ENCODE measurements at places on chromosomes 7 and 10. TPM values are rescaled to one million over a fixed set of nuclear protein-coding genes. Genes with fewer than 3 reads are reported as not detected.

DNA sequence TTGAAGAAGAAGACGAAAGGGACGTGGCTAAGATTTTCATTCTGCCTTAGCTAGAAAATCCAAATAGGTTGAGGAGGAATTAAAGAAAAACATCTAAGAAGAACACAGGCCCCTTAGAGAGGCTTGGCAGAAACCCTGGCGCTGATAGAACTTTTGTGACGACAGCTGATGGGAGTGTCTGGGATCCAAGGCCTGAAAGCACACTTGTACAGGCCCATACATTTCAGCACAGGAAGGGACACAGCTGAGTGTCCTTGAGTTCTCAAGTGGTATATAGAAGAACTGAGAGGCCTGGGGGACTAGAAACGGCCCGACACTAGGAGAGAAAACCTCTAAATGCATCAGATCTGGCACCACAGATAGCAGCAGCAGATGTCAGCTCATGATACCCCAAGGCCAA lies 39.5 kb downstream of the PRPS1L1 start:
- no peak for DNase-seq

PRPS1L1 gene
- not detected for total RNA-seq

DNA sequence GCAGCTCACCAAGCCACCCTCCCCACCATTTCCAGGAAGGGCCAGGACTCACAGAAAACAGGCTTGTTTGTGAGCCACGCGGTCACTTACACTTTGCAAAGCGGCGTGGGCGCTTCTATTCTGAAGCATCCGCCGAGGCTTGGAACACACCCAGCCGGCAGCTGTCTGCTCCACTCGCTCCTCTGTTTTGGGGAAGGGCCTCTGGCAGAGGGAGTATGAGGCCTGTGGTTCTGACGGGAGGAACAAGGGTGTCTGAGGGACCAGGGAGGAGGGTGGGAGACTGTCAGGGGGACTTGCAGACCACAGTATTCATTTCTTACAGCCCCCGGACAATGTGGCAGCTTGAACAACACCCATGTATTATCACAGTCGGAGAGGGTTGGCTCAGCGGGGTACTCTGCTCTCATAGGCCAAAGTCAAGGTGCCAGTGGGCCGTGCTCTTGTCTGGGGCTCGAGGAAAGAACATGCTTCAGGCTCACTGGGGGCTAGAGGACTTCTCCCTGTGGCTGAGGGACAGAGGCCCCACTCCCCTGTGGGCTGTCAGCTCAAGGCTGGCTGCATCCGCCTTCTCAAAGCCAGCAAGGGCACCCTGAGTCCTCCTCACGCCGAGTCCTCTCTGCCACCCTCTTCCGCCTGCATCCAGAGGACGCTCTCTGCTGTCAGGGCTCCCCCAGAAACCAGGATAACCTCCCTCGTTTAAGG lies 60.4 kb upstream of the FAM20C start:
- DNase-seq = no peak

POLD2 gene
- total RNA-seq = 237 TPM

DNA sequence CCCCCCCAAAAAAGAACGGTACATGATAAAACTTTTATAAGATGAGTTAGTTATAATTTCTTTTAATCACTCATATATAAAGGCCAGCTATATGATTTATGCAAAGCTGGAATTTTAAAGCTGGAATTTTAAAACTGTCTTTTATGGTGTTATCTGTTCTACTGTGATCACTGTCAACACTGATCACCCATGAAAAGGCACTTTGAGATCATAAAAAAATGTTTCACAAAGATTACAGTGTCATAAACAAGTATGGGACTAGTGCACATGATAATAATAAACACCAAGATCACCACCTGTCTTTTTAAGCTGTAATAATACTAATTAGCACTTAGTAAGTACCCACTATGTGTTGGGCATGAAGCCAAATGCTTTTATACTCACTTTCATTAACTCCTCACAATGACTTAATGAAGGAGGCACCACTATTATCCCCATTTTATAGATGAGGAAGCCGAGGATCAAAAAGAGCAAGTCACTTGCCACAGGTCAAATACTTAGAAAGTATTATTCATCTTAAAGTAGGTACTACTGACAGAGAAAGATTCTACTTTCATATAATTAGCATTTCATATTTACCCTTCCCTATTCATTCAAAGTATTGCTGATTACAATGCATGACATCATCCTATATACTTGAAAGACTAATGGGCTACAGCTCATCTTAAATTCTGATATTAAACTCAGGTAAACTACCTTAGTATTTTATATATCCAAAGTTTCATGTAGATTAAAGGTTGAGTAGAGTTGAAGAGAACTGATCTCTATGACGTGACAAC lies 8.3 kb upstream of the RHOBTB1 start:
- DNase-seq = no peak

DNA sequence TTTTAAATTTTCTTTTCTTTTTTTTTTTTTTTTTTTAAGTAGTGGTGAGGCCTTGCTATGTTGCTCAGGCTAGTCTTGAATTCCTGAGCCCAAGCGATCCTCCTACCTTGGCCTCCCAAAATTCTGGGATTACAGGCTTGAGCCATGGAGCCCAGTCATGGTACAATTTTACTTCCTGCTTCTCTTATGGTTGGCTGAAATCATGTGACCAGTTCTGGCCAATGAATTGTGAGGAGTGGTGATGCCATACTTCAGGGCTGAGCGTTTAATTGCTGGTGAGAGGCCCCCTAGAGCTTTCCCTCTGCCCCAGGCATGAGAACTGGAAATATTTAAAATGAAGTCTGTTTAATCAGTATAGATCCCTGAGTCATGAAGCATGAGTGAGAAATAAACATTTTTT lies 22.2 kb upstream of the BAIAP2L1 start:
- DNase-seq = peak; percentile 54

GRCh38 chr10:47101196-47101595 lies 190.0 kb downstream of the PTPN20 start:
- DNase-seq = no peak

DNA sequence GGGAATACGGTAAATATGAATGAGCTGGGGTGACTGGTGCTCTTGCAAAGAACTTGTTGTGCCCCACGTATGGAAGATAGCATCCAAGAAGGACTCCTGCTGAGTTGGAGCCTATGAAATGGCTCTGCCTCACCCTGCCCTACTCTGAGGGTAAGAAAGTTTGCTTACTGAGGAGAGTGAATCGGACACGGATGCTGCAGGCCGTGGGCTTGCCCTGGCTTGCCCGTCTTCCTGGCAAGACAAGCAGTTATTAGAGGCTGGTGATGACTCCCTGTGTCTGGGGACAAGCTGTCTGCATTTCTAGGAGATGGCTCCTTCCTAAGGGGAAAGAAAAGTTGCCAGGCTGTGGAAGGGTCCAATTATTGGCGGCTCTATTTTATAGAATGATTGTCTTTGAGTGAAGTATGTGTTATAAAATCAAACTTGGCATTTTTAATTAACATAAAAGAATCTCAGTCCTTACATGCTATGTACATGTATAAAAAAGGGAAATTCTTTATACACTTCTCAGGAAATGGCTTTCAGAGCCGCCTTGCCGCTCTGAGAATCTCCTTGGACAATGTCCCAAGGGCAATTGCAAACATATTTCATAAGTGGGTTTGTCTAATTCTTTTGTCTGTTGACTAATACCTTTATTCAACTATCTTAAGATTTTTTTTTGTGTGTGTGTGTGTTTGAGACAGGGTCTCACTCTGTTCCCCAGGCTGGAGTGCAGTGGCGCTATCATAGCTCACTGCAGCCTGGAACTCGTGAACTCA lies 64.6 kb downstream of the CYP26A1 start:
- no peak for DNase-seq

Measured in HCT116 (cell line).